ENCODE measurements at places on chromosomes 1 and 21. TPM values are rescaled to one million over a fixed set of nuclear protein-coding genes. Genes with fewer than 3 reads are reported as not detected.

The CATSPERE gene
- polyA plus RNA-seq = 0.33 TPM

The KHDC4 gene
- 37.7 TPM for polyA plus RNA-seq

The MANEAL gene
- polyA plus RNA-seq = 13.8 TPM

The LRRC8B gene
- 3.2 TPM for polyA plus RNA-seq

The COL24A1 gene
- 0.04 TPM for polyA plus RNA-seq

The REN gene
- not detected for polyA plus RNA-seq

The PIGR gene
- not detected for polyA plus RNA-seq

The CACNA1S gene
- not detected for polyA plus RNA-seq

The DCDC2B gene
- polyA plus RNA-seq = not detected

The HRNR gene
- not detected for polyA plus RNA-seq

The NPPA gene
- not detected for polyA plus RNA-seq

The TPRG1L gene
- 18.7 TPM for polyA plus RNA-seq

The GJB3 gene
- 0.75 TPM for polyA plus RNA-seq

The LRRIQ3 gene
- polyA plus RNA-seq = 2.8 TPM

The PPM1J gene
- polyA plus RNA-seq = 0.51 TPM

The NCAM2 gene
- polyA plus RNA-seq = not detected

The BLACAT1 gene
- 0.04 TPM for polyA plus RNA-seq

The NOTCH2 gene
- 13.5 TPM for polyA plus RNA-seq

The CD1E gene
- not detected for polyA plus RNA-seq

The PMVK gene
- polyA plus RNA-seq = 52.0 TPM

The DNASE2B gene
- not detected for polyA plus RNA-seq

The SIM2 gene
- 12.1 TPM for polyA plus RNA-seq

The HMCN1 gene
- polyA plus RNA-seq = 0.03 TPM

The LCE2B gene
- not detected for polyA plus RNA-seq

The ADAMTS4 gene
- polyA plus RNA-seq = not detected

The PLEKHA6 gene
- polyA plus RNA-seq = 23.4 TPM
